AG09309 (cell line): ENCODE measurements at places on chromosomes 3 and 15.

- no peak for DNase-seq
Observed at GRCh38 chr3:177498037-177498857, 301.0 kb upstream of the TBL1XR1 start.

- no peak for DNase-seq
Observed at GRCh38 chr3:154034797-154035330, 86.3 kb upstream of the ARHGEF26 start.

- DNase-seq, result no peak
Observed at GRCh38 chr3:4703054-4703480, 209.9 kb downstream of the ITPR1 start.

- DNase-seq, result no peak
Observed at GRCh38 chr3:50302095-50303012, 1.0 kb downstream of the HYAL1 start.

- DNase-seq, result no peak
Observed at GRCh38 chr15:76208084-76208785, 103.0 kb downstream of the ETFA start.

- no peak for DNase-seq
Observed at GRCh38 chr15:88193415-88193814, 63.1 kb downstream of the NTRK3 start.

DNA sequence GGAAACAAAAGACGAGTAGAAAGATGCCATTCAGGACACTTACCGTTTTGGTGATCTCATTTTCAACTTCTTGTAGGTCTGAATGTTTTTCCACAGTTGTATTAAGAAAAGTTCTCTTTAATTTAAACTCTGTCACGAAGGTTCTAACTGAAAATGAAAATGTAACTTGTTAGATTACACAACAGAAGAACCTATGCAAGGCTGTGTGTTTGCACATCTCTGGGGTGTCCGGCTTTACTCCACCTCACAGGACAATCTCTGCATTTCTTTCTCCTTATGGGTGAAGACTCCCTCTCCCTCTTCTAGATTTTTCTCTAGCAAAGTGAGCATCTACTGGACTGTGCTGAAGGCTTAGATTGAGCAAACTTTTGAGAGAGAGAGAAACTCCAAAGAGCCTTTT is 50.6 kb downstream of the HEG1 start:
- no peak for DNase-seq

DNA sequence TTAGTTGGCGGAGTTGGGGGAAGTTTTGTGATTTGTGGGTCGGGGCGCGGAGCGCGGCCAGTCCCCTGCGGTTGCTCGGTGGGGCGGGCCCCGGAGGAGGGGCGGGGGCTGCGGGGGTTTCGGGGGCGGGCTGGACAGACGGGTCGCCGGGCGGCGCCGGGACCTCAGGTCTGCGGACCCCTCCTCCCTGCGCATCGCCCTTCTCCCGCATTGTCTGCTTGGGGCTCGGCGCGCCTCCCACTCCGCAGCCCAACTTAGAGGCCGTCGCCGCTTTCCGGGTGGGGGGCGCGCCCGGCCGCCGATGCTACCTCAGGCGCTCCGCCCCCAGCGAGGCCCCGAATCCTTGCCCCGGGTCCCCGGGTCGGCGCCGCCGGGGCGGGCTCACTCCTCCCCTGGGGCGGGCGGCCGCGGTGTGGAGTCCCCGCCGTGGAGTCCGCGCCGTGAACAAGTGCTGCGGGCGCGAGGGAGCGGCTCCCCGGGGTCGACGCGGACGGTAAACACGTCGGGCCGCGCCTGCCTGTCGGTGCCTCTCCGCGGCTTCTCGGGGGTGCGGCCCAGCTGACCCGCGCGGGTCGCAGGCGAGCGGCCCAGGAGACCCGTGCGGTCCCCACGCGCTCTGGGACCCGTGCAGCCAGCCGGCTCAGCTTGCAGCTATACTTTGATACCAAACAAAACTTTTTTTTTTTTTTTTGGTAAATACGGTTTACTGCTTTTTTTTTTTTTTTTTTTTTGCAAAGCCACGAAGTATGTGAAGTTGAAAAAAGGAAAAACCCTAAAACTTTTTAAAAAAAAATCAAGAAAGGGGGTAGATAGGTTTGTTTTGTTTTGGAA is 624 bp downstream of the AKAP13 start:
- DNase-seq, result no peak

DNA sequence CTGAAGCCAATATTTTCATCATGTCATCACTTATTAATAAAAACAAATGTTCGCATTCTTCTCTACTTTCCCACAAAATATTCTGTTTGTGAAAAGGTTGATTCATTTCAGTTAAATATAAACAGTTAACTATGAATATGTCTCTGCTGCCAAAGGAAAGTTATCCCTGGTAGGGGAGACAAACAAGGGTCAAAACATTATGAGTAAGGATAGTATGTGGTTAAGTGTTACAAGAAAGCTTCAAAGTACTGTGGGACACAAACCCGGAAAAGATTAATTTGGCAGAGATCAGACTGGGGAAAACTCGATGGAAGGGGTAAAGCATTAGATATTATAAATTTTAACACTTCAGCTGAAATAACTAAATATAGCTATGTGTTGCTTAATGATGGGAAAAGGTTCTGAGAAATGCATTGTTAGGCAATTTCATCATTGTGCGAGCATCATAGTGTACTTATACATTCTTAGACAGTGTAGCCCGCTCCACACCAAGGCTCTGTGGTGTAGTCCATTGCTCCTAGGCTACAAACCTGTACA is 436.5 kb upstream of the TBL1XR1 start:
- no peak for DNase-seq

DNA sequence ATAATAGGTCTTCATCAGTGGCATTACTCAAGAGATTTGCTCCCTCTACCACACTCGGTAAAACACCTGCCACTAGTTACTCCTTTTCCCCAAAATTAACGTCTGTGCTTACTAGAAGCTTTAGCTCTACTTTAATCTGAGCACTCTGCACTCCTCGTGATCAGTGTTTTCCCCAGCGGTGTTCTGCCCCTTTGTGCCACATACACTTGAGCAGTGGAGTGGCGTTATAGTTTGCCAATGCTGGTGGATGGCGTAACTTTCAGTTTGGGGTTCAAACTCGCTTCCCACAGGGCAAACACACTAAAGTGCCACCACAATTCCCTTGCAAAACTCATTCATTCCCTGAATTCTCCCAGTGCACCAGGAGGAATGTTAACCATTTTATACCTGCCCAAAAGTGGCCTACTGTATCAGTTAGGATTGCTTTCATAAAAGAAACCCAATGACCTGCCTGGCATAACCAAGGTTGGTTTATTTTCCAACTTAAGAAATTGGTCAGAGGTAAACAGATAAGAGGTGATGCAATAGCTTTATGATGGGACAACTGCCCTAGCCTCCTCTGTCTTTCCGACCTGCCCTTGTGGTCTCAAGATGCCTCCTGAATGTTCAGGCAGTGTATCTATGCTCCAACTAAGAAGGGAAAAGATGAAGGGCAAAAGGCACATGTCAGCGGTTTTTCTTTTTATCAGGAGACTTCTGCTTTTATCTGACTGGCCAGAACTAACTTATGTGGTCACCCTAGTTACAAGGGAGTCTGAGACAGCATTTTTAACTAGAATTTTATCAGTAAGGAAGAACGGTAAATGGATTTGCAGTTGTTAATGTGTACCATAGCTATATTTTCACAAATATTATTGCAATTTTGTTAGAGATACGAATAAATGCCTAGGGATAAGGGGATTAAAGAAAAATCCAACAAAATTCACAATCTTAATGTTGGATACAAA is 83.9 kb downstream of the FSIP1 start:
- no peak for DNase-seq

DNA sequence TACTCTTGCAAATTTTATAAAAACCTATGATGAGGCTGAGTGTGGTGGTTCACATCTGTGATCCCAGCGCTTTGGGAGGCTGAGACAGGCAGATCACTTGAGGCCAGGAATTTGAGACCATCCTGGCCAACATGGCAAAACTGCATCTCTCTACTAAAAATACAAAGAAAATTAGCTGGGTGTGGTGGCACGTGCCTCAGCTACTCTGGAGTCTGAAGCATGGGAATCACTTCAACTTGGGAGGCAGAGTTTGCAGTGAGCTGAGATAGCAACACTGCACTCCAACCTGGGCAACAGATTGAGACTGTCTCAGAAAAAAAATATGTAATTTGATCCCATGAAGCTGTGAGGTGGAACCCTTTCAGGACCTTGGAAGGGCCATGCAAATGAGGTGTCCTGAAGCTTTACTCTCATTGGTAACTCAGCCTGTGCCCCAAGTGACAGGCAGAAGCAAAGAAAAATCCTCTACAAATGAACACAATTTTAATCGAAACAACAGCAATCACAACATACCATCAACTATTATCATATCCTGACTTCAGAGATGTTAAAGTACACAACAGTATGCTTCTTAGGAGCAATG is 84.6 kb upstream of the CDV3 start:
- DNase-seq, result peak; percentile 33

GRCh38 chr3:33113772-33114621 is at the start of gene CRTAP:
Gene CRTAP, plus strand, starts transcription at chr3:33114014. Its CDS starts 64 bp downstream, at chr3:33114078.
- DNase-seq, result peak; percentile 87

DNA sequence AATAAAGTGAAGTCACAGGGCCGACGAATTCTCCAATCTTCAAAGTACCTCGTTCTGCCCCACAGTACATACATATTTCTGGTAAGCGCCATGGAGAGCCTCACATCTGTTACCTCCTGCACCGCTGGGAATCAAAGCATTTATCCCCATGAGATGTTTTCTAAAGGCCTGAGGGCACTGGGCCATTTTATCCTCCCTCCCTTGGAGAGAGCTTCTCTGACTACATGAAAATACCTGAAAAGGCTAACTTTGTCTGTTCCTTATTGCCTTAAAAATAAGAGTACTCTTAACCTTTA is 148.1 kb downstream of the RORA start:
- DNase-seq, result no peak

DNA sequence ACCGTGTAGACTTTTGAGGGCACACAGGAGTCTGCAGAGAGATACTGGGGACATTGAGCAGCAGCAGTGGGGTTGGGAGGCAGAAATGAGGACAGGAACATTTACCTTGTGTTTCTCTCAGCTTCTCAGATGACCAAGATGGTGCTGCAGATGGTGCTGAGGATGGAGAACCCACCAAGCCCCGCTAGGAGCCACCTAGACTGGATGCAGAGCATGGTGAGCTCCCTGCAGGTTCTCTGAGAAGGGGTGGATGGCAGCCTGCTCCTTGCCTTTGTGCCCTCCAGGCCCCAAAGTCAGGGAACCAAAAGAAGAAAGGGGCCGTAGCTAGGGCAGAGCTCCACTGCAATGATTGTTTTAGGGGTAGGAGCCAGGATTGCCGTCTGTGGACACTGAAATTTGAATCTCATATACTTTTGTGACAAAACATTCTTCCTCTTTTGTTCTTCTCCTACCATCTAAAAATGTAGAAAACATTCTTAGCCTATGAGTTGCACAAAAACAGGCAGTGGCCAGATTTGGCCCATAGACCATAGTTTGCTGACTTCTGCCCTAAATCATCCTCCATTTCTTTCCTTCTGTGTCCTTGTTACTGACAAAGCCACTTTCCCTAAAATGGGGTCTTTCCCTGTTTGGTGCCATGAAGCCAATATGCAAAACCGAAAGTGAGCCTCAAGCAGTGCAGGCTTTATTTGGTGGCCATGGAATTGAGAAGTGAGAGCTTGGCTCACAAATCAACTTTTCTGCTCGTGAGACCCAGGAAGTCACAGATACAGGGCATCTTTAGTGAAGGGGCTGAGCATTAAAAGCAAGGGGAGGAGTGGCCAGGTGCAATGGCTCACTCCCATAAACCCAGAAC is 11.9 kb upstream of the MUC20 start:
- no peak for DNase-seq

DNA sequence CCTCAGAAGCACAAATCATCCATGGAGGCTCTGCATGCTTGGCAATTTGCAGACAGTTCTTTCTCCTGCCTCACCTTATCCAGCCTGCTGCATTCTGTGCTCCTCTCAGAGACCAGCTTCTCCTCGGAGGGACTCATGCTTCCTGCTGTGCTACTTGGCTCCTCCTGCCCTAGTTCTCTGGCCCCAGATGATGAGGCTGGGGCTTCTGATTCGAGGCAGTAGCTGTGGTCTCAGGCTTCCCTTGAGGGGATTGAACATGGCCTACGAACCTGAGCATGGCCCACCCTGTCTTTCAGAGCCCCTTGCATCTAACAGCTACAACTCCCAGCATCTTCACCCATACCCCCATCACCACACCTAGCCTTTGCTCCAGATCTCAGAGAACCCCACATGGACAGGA is 6.7 kb downstream of the VIPR1 start:
- no peak for DNase-seq

DNA sequence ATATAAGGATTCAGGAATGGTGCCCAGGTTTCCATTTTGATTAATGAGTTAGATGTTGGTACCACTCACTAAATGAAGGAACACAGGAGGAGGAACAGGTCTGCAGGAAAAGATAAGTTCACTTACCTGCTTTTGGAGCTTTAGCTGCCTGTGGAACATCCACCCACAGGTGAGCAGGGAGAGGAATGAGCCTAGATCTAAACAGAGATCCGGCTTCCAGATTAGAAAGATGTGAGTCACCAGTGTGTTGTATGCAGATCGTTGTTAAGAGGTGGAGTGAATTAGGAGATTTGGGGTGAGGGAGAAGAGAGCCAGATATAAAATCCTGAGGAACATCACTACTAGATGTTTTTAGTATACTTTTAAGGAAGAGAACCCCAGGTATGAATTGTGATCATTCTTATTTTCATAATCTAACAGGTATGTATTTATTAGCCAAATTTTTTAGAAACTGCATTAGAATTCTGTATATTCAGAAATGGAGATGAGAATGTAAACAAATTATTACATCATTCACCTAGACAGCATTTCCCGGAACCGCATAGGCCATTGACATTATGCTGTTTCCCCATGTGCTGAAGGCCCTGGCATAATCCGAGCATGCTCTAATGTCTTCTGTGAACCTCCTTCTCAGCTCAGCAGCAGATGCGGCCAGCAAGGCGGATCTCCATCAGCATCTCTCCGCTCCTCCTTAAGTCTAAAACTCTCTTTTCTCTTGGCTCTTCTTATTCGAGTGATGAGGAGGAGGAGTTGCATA is 118.2 kb downstream of the KLHL25 start:
- DNase-seq, result no peak

- DNase-seq, result no peak
Observed at GRCh38 chr3:112539825-112540650, 21.7 kb downstream of the ATG3 start.

DNA sequence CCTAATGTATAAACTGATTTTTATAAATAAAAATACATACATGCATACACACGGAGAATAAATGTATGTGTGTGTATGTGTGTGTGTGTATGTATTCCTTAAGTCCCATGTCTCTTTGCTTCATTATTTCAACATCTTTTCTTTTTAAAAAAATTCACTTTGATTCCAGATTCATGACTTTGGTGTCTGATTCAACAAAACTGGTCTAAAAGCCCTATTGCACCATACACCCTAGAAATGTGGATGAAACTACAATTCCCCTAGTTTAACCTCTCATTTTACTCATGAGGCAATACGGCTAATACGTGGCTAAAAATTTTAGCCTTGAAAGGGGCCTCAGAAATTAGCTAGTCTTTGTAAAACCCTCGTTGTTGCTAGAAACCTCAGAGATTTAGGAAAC is 228.1 kb downstream of the ADAMTS9 start:
- DNase-seq, result peak; percentile 71

DNA sequence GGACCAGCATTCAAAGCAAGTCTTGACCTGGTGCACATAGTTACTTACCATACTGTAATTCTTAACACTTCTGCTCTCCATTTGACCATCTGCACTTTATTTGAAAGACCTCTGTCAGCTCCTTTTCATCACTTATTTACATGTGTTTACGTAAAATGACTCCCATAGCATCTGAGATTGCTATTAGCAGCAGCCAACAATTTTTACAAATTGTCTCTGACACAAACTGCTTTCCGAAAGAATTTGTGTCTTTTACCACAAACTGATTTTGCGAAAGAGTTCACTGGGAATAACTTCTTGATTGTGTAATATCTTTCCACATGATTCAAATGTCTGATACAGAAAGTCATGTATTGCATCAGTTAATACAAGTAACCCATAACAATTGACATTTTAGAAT is 144.1 kb upstream of the PEX5L start:
- DNase-seq, result peak; percentile 81
